ENCODE measurements at places on chromosomes 5 and 9. TPM values are rescaled to one million over a fixed set of nuclear protein-coding genes. Genes with fewer than 3 reads are reported as not detected.

C1QTNF2 gene
- 1.5 TPM for total RNA-seq

IL11RA gene
- total RNA-seq: 43.6 TPM

C9orf152 gene
- not detected for total RNA-seq

FBN2 gene
- 23.8 TPM for total RNA-seq

SLC22A4 gene
- 0.57 TPM for total RNA-seq

CEP78 gene
- total RNA-seq: 3.9 TPM

THBS4 gene
- 32.9 TPM for total RNA-seq

PCDHB12 gene
- total RNA-seq: 1.3 TPM

TPPP gene
- 34.5 TPM for total RNA-seq

GRXCR2 gene
- 5.5 TPM for total RNA-seq

INSYN2B gene
- 0.87 TPM for total RNA-seq

EIF4EBP3 gene
- total RNA-seq: 11.7 TPM

ZNF483 gene
- 4.2 TPM for total RNA-seq

PTGER4 gene
- total RNA-seq: 8.5 TPM
